Small intestine (tissue), 16 donors: ENCODE measurements at places on chromosomes 1 and 21.

- peaks cover 3% of the 10 kb centered on the region for H3K4me1 ChIP-seq
- peaks cover 1% of the 10 kb centered on the region for H3K36me3 ChIP-seq
- no peak overlapping the region for H3K27ac ChIP-seq
- DNase-seq: no peak
Measured at GRCh38 chr1:21674957-21675356, 5.8 kb upstream of the RAP1GAP start.

GRCh38 chr21:38875694-38876492, 70.2 kb downstream of the ETS2 start:
- no peaks in the 10 kb centered on the region for H3K36me3 ChIP-seq
- H3K4me1 ChIP-seq: no peaks in the 10 kb centered on the region
- no peak overlapping the region for H3K27ac ChIP-seq
- no peaks in the 10 kb centered on the region for H3K27me3 ChIP-seq
- DNase-seq: no peak

DNA sequence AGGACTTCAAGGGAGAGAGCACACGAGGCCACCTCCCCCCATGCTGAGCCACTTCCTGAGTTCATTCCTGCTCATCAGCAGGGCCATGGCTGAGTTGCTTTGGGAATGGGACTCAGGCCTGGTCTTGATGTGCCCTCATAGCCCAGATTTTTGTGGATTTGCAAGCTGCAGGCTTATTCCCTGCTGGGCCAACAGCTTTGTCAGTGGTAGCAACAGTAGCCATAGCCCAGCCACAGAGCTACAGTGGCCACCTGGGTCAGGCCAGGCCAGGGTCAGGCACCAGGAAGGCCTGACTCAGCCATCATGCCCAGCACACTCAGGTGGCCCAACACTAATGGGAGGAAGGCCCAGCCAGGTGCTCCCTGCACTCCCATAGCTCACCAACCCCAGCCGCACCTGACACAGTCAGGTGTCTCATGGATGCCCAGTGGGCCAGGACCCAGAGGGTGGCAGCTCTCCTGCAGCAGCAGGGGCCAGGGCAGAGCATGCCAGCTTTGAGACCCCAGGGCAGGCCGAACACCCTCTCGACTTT, 33.5 kb downstream of the EPHA2 start:
- no peaks in the 10 kb centered on the region for H3K4me1 ChIP-seq
- H3K36me3 ChIP-seq: peaks cover 49% of the 10 kb centered on the region
- no peak overlapping the region for H3K4me3 ChIP-seq
- H3K27ac ChIP-seq: no peak overlapping the region

- H3K27me3 ChIP-seq: no peaks in the 10 kb centered on the region
- no peak overlapping the region for H3K4me3 ChIP-seq
- DNase-seq: peak; percentile 73
- no peaks in the 10 kb centered on the region for H3K36me3 ChIP-seq
- peaks cover 24% of the 10 kb centered on the region for H3K4me1 ChIP-seq
Measured at GRCh38 chr1:179807691-179808485, 64.8 kb downstream of the FAM163A start.

DNA sequence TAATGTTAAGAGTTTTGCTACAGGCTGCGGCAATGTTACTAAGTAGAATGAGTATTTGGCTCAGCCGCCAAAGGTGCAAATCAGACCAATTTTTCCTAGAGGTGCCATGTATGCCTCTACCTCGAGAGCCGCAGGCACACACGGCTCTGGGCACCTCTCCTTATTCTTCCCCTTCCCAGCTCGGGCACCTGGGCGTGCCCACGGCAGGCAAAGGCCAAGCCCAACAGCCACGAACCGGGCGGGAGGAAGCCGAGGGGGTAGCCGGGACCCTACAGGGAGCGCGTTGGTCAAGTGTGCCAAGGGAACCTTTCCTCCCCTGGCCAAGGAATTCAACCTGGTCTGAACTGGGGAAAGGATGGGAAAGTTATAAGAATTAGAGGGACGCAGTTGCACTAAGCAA, 31.0 kb downstream of the LRRC3 start:
- no peaks in the 10 kb centered on the region for H3K36me3 ChIP-seq
- DNase-seq: no peak
- no peaks in the 10 kb centered on the region for H3K27me3 ChIP-seq
- H3K27ac ChIP-seq: no peak overlapping the region
- H3K4me3 ChIP-seq: no peak overlapping the region

DNA sequence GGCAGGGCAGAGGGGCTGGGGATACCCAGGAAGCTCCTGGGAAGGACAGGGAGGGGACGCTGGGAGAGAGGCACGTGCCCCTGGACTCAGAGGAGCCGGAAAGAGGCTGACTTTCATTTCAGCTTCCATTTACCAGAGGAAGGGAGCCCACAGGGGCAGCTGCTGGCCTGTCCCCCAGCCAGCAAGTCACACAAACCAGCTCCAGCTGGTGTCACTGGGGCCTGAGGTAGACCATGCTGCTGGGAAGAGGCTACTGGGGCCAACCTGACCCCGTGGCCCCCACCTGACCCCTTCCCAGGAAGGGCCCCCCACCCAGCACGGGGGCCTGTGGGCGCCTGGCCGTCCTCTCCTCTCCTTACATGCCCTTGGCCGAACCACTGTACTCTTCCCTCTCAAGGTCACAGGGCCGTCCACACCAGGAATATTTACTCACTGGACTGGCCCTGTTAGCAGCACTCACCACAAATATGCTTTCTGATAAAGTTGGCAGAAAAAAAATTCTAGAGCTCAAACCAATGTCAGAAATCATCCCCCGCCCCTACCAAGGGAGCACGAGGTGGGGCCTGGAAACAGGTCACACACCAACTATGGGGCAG, 110.5 kb downstream of the CASZ1 start:
- peaks cover 8% of the 10 kb centered on the region for H3K4me1 ChIP-seq
- no peak overlapping the region for H3K27ac ChIP-seq
- no peaks in the 10 kb centered on the region for H3K27me3 ChIP-seq
- H3K36me3 ChIP-seq: no peaks in the 10 kb centered on the region
- H3K4me3 ChIP-seq: no peak overlapping the region

- H3K36me3 ChIP-seq: no peaks in the 10 kb centered on the region
- no peak for DNase-seq
- no peak overlapping the region for H3K4me3 ChIP-seq
- H3K4me1 ChIP-seq: no peaks in the 10 kb centered on the region
- H3K27ac ChIP-seq: no peak overlapping the region
- H3K27me3 ChIP-seq: no peaks in the 10 kb centered on the region
Measured at GRCh38 chr1:157831968-157832626, 9.5 kb downstream of the CD5L start.

DNA sequence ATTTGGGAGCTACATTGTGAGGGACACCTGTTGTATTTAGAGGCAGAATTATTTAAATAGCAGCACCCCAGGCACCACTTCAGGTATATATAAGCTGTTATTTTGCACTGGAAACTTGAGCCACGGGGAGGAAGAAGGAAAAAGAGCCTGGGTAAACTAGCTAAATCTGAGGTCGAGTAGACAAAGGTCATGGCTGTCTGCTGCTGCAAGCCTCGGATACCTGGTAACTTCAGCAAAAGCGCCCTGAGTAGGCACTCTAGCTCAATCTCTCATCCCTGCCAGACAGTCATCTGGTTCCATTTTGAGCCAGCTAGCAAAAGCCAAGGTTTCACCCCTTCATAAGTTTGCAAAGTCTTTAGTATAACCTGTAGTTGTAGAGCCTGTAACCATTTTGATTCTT, 101.9 kb upstream of the ZNF644 start:
- H3K27me3 ChIP-seq: no peaks in the 10 kb centered on the region
- no peaks in the 10 kb centered on the region for H3K4me1 ChIP-seq
- no peak overlapping the region for H3K4me3 ChIP-seq
- no peak overlapping the region for H3K27ac ChIP-seq

GRCh38 chr21:41712730-41713129, 54.1 kb downstream of the RIPK4 start:
- H3K36me3 ChIP-seq: no peaks in the 10 kb centered on the region
- peaks cover 16% of the 10 kb centered on the region for H3K4me1 ChIP-seq
- H3K27me3 ChIP-seq: no peaks in the 10 kb centered on the region
- H3K4me3 ChIP-seq: no peak overlapping the region
- H3K27ac ChIP-seq: peak overlapping the region; percentile 88
- no peak for DNase-seq

DNA sequence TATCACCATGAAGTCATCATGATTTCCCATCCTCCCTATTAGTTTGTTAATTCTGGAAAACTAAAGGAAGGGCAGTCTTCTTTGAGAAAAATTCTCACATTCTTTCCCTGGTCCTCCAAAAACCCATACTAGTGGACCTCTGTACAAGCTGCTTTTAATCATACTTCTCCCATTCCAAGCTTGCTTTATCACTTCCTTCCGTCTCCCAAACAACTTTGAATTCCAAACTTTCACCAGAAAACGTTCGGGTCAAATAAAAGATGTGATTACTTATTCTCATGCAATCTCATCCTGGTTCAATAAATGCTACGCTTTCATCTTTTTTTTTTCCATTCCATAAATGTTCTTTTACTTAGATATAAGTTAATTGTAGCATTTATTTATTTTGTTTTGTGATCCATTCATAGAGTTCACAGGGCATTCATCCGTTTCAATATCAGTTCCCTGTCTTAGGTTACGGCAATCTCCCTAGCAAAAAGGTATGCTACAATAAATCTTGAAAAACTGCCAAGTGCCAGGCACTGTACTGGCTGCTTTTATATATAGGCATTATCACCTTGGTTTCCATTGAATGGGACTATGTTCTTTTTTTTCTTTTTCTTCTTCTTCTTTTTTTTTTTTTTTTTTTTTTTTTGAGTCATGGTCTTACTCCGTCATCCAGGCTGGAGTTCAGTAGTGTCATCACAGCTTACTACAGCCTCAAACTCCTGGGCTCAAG, 100.2 kb upstream of the GREM2 start:
- H3K36me3 ChIP-seq: no peaks in the 10 kb centered on the region
- H3K27me3 ChIP-seq: no peaks in the 10 kb centered on the region
- H3K4me3 ChIP-seq: no peak overlapping the region
- no peaks in the 10 kb centered on the region for H3K4me1 ChIP-seq
- DNase-seq: no peak

GRCh38 chr1:159005161-159005560, 4.5 kb upstream of the IFI16 start:
- H3K4me1 ChIP-seq: peaks cover 2% of the 10 kb centered on the region
- no peak overlapping the region for H3K4me3 ChIP-seq
- DNase-seq: no peak
- H3K36me3 ChIP-seq: no peaks in the 10 kb centered on the region
- H3K27ac ChIP-seq: peak overlapping the region; percentile 50

DNA sequence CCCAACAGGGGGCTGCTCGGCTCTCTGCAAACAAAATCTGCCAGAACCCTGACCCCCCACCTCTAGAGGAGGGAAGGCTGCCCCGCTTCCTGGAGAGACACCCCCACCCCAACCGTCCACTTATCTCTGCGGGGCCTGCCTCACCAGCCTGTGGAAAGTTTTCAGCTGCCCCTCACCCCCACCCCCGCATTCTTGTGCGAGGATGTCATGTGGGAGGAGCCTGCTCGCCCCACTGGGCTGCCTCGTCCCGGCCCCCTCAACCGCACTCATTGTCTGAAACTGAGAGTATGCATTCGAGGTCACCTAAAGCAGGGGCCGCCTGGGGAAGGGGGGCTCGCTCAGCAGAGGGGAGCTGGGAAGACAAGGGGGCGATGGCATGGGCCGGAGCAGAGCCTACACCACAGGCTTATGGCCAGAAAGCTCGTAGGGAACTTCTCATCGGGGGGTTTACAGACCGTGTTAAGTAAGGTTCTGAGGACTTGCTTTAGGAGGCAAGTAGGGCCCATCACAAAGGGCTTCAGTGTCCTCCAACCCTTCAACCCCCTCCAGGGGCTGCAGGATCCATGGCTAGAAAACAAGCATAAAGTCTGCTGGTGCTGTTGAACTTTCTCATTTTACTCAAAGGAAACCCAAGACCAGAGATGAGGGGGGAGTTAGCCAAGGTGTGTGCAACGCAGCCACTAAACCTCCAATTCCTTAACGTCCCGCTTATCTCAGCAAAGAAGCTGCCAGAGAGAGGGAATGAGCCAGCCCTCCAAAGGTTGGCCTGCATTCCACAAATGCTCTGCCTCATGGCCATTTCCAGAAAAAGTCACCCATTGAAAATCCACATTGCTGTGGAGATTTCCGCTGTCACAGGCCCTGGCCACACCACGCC, 9.4 kb downstream of the EPHA2 start:
- peaks cover 8% of the 10 kb centered on the region for H3K4me1 ChIP-seq
- H3K27me3 ChIP-seq: no peaks in the 10 kb centered on the region
- H3K27ac ChIP-seq: peak overlapping the region; percentile 85
- H3K4me3 ChIP-seq: no peak overlapping the region
- no peak for DNase-seq
- no peaks in the 10 kb centered on the region for H3K36me3 ChIP-seq

- no peak for DNase-seq
- no peak overlapping the region for H3K27ac ChIP-seq
- H3K4me3 ChIP-seq: no peak overlapping the region
- no peaks in the 10 kb centered on the region for H3K4me1 ChIP-seq
Measured at GRCh38 chr1:234148350-234148749, 224.9 kb upstream of the COA6 start.

DNA sequence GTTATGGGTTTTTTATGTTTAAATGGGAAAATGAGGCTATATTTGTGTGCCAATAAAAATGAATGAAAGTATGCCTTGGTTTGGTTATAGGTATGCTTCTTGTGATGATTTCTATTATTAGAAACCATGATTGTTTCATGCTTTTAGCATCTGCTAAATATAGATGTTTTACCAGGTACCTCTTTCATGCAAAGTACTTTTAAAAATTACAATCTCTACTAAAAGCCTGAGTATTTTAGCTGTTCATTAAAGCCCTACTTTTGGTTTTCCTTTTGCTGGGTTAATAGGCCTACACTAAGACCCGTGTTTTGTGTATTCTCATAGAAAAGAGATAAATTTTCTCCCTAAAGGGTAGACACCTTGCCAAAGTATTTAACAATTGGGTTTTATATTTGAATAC, 32.0 kb downstream of the MTF2 start:
- no peak for DNase-seq
- H3K36me3 ChIP-seq: peaks cover 4% of the 10 kb centered on the region
- no peaks in the 10 kb centered on the region for H3K4me1 ChIP-seq
- H3K4me3 ChIP-seq: no peak overlapping the region
- H3K27ac ChIP-seq: no peak overlapping the region

GRCh38 chr1:167627865-167628641, 2.0 kb upstream of the RCSD1 start:
- H3K4me3 ChIP-seq: no peak overlapping the region
- peaks cover 52% of the 10 kb centered on the region for H3K27me3 ChIP-seq
- H3K4me1 ChIP-seq: peaks cover 7% of the 10 kb centered on the region
- H3K27ac ChIP-seq: peak overlapping the region; percentile 47
- DNase-seq: peak; percentile 24
- H3K36me3 ChIP-seq: no peaks in the 10 kb centered on the region

- H3K4me1 ChIP-seq: no peaks in the 10 kb centered on the region
- no peaks in the 10 kb centered on the region for H3K36me3 ChIP-seq
- DNase-seq: peak; percentile 84
- H3K4me3 ChIP-seq: no peak overlapping the region
- no peaks in the 10 kb centered on the region for H3K27me3 ChIP-seq
Measured at GRCh38 chr1:39919545-39919944, 17.8 kb upstream of the MYCL start.

DNA sequence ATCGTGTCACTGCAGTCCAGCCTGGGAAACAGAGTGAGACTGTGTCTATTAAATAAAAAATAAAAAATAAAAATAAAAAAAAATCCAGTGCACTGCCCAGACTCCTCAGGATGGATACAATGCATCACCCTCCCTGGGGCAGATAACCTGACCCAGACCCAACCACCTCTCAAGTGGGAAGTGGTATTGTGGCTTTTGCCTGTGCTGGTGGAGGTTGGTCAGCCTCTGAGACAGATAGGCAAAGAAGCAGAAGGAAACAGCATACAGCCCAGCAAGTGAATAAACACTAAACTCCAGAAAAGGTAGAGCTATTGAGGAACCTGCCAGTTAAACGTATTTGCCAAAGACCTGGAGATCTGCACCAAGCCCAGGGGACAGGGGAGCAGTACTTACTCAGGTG, 22.0 kb downstream of the HHIPL2 start:
- no peak overlapping the region for H3K27ac ChIP-seq
- H3K4me3 ChIP-seq: no peak overlapping the region
- H3K4me1 ChIP-seq: peaks cover under 1% of the 10 kb centered on the region
- DNase-seq: no peak
